ENCODE measurements at places on chromosomes 4 and X.

DNA sequence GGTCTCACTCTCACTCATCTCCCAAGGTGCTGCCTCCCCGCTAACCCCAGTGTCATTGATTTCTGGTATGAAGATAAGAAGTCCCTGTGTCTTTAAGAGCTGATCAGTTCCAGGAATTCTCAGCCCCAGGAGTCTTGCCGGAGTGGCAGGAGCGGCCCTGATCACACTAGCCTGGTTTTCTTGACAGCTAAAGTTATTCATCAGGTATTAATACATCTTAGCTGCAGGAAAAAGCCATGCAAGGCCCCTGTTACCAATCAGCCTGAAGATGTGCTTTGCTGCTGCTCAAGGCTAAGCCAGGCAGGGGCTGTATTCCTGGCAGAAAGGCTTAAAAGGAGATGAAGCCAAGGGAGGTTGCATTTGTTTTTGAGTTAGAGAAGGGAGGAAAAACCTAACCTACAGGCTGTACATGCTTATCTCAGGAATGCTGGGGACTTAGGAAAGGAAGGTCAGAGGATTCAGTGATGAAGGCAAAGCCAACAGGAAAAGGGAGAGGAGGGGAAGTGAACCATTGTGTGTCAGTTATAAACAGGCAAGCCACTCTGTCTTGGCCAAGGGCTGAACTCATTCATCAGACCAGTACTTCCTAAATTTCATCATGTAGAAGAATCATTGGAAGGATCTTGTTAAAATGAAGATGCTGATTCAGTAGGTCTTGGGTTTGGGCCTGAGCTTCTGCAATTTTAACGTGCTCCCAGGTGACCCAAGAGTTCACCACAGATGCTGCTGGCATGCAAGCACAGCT is 8.6 kb downstream of the SRPX start:
- DNase-seq, result no peak

DNA sequence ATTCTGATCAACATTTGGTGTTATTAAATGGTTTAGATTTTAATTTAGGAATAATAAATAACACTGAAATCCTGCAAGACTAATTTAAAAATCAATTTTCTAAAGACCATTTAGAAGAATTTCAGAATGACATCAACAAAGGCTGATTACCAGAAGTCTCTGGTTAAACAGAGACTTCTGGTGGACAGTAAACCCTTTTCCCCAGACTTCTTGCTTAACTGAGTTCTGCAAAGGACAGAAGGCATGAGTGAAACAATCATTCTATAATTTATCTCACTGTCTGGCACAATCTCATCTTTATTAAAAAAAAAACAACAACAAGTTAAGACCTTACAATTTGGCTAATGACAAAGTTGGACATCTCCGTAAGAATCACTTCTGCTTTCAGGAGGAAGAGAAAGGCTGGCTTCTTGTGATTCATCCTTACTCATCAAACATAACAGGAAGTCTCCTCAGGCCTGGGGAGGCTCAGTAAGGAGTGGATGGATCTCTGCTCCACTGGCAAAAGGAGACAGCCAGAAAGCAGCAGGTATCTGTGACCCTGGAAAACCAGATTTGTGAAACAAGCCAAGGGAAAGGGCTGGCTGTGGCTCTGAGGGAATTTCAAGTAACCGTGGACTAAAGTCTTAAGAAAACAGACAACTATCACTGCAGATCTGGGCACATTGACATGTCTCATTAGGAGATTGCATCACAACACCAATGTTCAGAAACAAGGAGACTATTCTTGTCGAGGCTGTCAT is 908 bp upstream of the TLR6 start:
- DNase-seq, result no peak

- no peak for DNase-seq
These were observed 67.7 kb upstream of the SPANXN2 start for GRCh38 chrX:143788265-143788664.

GRCh38 chr4:41572516-41572915 is 34.6 kb downstream of the LIMCH1 start:
- DNase-seq, result no peak

- DNase-seq, result peak; percentile 92
These were observed at the start of gene FRG1 for GRCh38 chr4:189940178-189941004. Gene FRG1 (plus strand): TSS chr4:189940872. CDS start chr4:189941010, 138 bp downstream.

- no peak for DNase-seq
These were observed 71.7 kb downstream of the CFAP299 start for GRCh38 chr4:80407246-80407645.

GRCh38 chrX:150926791-150927190 is 28.3 kb upstream of the CD99L2 start:
- DNase-seq, result no peak

DNA sequence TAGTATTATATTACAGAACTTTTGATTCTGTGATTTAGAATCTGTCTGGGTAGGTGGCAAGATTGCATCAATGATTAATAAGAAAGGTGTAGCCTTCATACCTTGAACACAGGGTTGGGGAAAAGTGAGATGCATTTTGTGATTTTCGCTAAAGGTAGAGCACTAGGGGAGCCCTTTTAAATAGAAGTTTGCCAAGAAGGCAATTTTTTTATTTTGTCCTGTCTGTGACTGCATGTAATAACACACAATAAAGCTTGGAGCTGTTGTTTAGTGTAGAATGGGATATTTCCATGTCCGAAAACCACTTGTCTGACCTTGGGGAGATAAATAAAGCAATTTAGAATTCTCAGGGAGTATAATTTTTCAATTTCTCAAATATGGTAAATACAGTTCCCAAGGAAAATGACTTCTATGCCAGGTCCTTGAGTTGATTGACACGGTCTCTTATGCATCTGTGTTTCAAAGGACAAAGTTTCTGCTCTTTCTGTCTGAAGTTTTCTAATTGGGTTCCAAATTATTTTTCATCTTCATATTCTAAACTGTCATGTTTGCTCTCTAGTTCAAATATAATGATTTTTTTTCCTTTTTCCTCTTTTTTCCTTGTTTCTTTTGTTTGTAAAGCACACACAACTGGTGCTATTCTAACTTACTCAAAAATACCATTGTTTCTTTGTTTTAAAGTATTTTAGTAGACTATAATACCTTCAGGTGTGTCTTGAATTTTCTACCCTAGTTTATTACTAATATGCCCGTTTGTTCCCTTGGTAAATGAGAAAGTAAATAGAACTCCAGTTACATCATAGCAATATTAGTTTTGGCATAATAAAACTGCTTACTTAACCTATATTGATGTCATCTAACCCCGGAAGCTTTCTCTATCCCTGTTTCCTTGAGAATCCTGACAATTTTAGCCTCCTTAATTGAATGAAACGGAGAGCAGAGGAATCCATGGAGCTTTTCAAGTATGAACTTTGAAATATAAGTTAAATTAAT is 87.8 kb upstream of the BMPR1B start:
- no peak for DNase-seq

All from activated CD8-positive, alpha-beta memory T cell treated with anti-CD3 and anti-CD28 coated beads for 4 hours (primary cell).